ENCODE measurements at places on chromosomes 12 and 14. TPM values are rescaled to one million over a fixed set of nuclear protein-coding genes. Genes with fewer than 3 reads are reported as not detected.

DACT1 gene
- polyA plus RNA-seq: 3.4 TPM

DNA sequence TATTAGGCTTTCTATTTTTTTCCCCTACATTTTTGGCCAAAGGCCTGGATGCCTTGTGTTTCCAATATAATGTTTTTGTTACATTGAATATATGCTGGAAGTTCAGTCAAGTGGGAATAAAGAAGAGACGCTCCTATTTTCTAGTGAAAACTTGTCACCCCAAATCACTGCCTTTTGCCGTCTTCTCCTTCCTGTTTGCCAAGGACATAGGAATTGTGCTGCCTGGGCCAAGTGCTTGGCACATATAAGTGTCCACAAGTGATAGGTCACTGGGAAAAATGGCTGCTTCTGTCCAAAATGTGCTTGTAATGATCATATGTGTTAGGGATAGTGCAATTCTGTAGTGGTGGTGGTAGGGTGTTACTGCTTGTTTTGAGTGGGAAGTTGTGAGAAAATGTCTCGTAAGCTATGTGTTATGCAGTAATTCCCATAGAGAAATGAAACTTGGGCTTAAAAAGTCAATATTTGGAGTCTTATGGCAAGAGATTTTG is 11.6 kb upstream of the KCNJ8 start:
- peak; percentile 63 for DNase-seq

DNA sequence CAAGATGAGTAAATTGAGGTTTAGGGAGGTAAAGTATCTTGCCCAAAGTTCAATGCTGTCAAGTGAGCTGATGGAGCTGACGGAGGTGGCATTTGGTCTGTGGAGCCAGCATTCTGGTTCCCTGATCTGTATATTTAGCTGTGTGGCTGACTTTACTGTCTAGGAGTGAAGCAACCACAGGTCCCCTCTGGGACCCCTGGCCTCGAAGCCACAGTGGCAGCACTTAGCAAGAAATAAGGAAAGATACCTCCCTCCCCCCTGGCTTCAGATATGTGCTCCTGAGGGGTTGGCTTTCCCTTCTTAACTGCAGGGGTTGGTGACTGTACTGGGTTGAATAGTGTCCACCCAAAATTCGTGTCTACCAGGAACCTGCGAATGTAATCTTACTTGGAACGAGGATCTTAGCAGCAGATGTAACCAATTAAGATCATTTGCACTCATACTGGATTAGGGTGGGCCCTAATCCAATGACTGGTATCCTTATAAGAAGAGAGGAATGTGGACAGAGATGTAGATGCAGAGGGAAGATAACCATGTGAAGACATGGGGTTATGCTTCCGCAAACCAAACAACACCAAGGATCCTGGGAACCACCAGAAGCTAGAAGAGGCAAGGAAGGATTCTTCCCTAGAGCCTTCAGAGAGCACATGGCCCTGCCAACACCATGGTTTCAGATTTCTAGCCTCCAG is 2.0 kb upstream of the ACVR1B start:
- no peak for DNase-seq

KRT75 gene
- polyA plus RNA-seq: not detected

GRCh38 chr14:96805956-96806355 is 8.8 kb downstream of the VRK1 start:
- no peak for DNase-seq

DNA sequence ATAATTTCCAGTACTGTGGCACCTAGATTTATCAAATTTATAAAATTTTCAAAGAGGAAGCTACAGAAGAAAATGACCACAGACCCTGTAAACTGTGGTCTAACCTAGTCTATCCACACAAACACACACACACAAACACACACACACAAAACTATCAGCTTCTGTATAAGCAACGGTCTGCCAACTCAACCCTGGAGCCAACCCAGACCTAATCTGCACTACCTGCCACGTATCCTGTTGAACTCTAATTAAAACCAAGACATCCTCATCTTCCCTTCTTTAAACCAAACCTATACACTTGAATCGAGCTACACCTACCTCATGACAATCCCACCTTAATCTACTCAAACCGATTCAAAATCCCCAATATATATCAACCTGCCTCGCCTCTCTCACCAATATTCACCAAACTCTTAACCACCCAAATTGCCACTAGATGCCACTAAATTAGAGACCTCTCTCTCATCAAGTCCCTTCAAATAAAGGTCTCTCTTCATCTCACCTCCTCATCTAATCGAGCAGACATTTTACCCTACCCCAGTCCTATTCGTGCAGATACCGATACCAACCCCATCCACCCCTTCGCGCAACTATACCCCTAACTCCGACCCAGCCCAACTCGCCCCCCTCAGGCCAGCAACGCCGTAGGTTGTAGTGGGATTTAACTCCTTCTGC is 808 bp downstream of the ACIN1 start:
- no peak for DNase-seq

Data from lung (tissue), 17 donors.